T-helper 1 cell treated with Interleukin-12 subunit alpha and Interleukin-12 subunit beta and Interleukin-4 antibody, amounts not matched to agents 30 ng/mL and 1 ng/mL, for 36 hours (primary cell): ENCODE measurements at places on chromosomes 1 and 21. TPM values are rescaled to one million over a fixed set of nuclear protein-coding genes. Genes with fewer than 3 reads are reported as not detected.

OVAAL gene
- total RNA-seq, result not detected in 2 replicates

CELA3B gene
- not detected in 2 replicates for total RNA-seq

RNU1-2 gene
- 2,156 and 2,251 TPM in 2 replicates for total RNA-seq

LAMB3 gene
- 5.7 and 10.0 TPM in 2 replicates for total RNA-seq

DHCR24 gene
- 130 and 139 TPM in 2 replicates for total RNA-seq

SELENON gene
- 8.2 and 10.2 TPM in 2 replicates for total RNA-seq

LHX8 gene
- not detected in 2 replicates for total RNA-seq

KLF17 gene
- total RNA-seq, result not detected in 2 replicates

BTBD8 gene
- 0.93 and 1.4 TPM in 2 replicates for total RNA-seq

OR2G6 gene
- total RNA-seq, result not detected in 2 replicates

HCN3 gene
- 2.3 and 2.5 TPM in 2 replicates for total RNA-seq

HAPLN2 gene
- not detected in 2 replicates for total RNA-seq

OR2T11 gene
- total RNA-seq, result not detected in 2 replicates

CLCA1 gene
- not detected in 2 replicates for total RNA-seq

FMO4 gene
- 0.85 and 1.3 TPM in 2 replicates for total RNA-seq

C1orf94 gene
- not detected in 2 replicates for total RNA-seq

TSPEAR gene
- total RNA-seq, result not detected in 2 replicates

SH2D1B gene
- total RNA-seq, result not detected in 2 replicates
